COR-L47 (cell line): ENCODE measurements at places on chromosomes 2 and 18.

- DNase-seq: no peak
Measured at GRCh38 chr2:112020561-112020960, 34.5 kb upstream of the TMEM87B start.

GRCh38 chr2:188725746-188726360, 248.3 kb upstream of the COL3A1 start:
- DNase-seq: no peak

DNA sequence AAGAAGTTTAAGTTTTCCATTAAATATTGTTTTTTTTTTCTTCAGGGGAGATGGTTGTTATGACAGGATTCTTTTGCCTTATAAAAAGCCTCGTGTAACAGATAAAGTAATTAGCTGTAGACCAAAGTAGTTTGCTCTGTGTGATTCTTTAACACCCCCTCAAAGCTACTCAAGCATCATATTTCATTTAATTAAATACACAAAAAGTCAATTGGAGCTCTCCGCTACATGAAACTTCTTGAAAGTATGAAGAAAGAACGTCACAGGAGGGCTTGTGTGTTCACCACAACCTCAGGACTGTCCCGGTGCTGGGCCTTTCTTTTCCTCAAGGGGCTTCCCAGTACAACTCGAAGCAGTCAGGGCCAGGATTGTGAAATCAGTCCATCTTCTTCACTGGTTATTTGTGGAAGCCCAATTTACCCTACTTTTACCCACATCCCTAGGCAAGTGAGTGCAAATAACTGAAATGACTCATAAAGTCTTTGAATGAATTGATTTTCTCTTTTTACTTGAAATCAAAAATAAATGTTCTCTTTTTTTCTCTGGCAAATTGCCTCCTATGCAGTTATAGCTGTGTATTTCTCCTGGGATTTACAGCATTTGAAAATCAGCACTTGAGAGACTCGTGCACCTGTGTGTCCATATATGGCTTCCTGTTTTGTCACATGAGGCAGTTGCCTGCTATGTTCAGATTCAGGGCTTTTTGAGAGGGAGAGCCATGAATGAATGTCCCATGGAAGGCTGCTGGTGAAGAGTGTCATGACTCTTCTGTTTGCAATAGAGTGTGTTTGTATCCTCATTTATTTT, 48.6 kb downstream of the LINC00305 start:
- DNase-seq: no peak

GRCh38 chr2:46655551-46656436, 176.4 kb downstream of the TMEM247 start:
- DNase-seq: no peak

DNA sequence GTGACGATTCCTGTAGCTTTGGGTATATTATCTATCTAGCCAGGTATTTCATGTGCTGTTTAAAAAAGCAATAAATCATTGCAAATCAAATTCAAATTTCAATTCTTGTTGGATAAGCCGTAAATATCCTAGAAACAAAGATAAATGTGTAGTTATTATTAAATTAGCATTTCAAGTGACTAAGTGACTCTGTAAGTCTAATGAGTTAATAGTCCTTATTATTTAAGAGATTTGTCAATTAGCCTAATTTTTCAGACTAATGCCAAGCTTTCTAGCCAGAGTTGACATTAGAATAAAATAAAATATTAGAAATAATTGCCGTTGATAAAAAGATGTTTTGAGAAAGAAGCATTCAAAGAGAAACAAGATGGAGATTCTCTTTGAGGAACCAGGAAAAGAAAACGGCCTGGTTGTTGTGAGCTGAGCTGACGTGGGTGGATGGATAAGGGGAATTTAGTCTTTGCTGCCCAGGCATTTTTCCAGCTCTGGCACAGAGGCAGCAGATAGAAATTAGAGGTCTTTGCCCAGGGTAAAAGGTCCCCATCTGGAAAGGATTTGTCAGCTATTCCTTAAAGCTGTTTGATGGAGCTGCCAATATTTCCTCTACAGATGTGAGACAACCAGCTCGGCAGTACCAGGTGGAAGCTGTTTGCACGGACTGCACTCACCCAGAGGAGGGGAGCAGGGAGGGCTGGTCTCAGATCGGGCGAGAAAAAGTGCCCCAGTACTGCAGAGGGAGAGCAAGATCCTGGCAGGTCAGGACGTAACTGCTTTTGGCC, 117.3 kb upstream of the SEC11C start:
- DNase-seq: no peak

DNA sequence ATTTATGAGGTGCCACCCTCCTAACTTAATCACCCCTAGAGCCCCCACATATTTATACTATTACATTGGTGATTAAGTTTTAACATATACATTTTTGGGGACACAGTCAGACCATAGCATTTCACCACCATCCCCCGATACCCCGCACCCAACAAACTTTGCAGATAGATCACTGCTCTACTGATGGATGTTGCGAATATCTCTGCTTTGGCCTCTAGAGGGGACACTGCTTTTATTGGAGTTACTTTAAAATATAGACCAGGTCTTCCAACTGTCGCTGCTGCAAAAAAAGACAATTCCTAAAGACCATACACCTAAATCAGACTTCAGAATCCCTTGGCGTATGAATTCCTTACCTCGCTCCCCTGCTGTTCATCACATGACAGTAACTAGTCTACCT, 115.8 kb upstream of the FSHR start:
- no peak for DNase-seq

DNA sequence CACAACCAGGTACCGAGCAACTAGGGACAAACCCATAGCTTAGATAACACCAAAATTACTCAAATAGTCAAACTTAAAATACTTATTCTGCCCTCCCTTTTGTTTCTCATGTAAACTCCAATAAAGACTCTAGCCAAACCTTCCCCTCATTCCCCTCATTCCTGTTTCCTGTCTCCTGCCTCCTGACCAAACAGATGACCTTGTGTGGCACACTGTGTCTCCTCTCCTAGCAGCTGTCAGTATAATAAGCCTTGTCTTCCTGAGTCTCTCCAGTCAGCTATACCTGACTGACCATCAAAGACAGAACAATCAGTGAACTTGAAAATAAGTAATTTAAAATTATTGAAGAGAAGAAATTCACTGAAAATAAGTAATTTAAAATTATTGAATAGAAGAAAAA, 14.3 kb downstream of the SULT1C4 start:
- no peak for DNase-seq

- DNase-seq: no peak
Measured at GRCh38 chr2:45332094-45332493, 279.0 kb downstream of the SRBD1 start.

- DNase-seq: no peak
Measured at GRCh38 chr2:253202-253638, 10.6 kb downstream of the SH3YL1 start.

DNA sequence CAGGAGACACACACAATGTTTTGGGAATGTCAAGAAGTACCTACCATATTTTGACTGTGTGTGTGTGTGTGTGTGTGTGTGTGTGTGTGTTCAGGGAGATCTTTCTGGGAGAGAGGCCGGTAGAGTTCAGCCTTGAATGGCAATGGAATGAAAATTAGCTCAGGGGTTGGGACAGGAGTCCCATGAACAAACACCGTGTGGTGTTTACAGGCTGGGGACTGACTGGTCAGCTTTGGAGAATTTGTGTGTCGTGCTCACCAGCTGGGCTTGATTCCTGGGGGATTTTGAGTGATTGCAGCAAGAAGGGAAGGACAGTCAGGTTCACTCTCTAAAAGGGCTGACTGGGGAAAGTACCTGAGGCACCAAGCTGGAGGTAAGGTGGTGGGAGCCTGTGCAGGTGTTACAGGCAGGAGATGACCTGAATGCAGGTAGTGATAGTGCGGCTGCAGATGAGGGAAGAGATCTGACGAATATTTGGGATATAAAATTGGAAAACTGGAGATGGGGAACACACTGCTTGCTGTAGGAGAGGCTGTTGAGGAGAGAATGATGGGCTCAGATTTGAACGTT, 2.5 kb upstream of the ADNP2 start:
- no peak for DNase-seq

DNA sequence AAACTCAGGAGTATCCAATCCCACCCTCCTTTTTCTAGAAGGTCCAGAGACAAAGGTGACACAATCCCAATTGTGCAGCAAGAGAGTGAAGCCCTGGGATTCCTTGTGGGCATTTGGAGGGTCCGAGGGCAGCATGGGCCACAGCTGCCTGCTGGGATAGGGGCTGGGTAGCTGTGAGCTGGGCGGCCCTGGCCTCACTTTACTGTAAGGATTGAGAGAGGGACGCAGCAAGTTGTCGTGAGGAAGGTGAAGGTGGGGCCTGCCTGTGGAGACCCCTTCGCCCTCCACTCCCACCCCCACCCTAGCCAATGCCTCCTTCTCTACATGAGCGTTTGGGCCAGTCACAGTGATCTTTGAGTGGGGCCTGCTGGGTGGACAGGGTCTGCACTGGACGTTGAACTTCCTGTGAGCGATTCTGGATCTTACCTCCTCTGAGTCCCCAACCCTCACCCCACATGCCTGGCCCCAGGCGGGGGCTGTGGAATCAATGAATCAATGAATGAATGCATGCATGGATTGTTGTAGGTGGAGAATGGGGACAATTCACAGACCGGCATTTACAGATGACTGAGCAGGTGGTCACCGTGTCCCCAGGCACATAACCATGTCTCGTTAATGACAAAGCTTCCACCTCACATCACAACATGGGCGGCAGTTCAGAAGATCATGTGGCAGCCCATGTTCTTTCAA, 107.2 kb downstream of the INHBB start:
- no peak for DNase-seq

- no peak for DNase-seq
Measured at GRCh38 chr2:68812251-68812650, 58.9 kb downstream of the BMP10 start.
